Stimulated activated CD8-positive, alpha-beta memory T cell treated with anti-CD3 and anti-CD28 coated beads, Interleukin-7, amount 100 ng/mL, for 1 hour (primary cell): ENCODE measurements at places on chromosomes 7 and 10.

GRCh38 chr7:94434042-94434441, 39.3 kb downstream of the COL1A2 start:
- no peak for DNase-seq

- DNase-seq = no peak
Measured at GRCh38 chr10:19611775-19612174, 204.5 kb upstream of the PLXDC2 start.

DNA sequence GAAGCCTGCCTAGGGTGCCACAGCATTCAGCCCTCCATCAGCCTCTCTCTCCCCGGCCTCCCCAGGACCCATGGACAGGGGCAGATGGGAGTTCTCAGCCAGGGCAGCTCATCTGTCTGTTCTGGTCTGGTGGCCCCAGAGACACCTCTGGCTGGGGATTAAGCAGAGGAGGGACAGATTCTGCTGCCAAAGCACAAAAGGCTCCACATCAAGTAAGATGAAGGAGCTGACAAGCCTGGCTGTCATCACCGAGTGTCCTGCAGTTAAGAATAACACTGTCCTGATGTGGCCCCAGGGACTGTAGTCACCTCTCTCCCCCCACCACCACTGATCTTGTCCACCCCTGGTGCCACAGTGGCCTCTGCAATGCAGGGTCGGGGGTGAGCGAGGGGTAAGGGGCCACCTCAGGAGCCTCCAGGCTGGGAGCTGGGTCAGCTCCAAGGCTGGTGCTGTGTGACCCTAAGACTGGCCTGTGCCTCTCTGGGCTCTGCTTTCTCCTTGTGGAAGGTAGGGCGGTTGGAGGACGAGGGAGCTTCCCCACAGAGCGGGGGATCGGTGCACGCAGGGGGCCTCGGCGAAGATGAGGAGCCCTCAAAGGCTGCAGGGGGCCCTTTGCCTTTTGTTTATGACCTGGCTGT, 18.7 kb downstream of the C10orf105 start:
- no peak for DNase-seq

DNA sequence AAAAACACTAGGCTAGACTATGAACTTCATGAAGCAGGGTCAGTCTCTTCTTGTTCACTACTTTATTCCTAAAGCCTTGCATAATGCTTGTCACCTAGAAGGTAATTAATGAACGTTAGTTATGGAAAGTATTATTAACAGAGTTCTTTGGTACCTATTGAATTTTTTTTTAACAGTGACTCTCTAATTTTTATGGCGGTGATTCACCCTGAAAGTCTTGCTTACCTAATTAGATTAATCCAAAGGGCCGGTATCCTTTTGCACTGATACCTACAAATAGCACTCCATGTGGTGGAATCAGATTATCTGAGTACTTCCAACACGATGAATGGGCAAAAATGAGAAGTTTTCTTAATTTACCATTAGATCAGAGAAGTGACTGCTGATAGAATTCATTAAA, 31.7 kb downstream of the STAM start:
- no peak for DNase-seq

GRCh38 chr10:59363446-59363958, 1.2 kb upstream of the FAM13C start:
- no peak for DNase-seq
